ENCODE measurements at places on chromosomes 2 and 18. TPM values are rescaled to one million over a fixed set of nuclear protein-coding genes. Genes with fewer than 3 reads are reported as not detected.
A peak's percentile ranks its signal among the peaks of the same experiment; 100 is the strongest.

DNA sequence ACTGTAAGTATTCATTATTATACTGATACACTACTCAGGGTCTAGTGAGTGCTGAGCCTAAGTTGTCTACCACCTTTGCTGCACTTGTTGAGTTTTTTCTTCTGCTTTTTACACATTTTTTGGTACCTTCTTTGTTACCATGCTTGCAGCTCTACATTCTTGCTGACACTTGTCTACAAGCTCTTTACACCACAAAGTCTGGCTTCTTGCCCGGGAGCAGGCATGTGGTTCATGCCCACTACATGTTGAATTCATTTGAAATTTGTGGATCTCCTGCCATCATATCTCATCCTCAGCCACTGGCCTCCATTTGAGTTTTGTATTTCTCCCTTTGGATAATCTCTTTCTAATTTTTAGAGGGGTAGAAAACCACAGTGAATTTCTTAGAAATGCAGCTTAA lies 29.9 kb downstream of the IL18R1 start:
- DNase-seq, result no peak

DNA sequence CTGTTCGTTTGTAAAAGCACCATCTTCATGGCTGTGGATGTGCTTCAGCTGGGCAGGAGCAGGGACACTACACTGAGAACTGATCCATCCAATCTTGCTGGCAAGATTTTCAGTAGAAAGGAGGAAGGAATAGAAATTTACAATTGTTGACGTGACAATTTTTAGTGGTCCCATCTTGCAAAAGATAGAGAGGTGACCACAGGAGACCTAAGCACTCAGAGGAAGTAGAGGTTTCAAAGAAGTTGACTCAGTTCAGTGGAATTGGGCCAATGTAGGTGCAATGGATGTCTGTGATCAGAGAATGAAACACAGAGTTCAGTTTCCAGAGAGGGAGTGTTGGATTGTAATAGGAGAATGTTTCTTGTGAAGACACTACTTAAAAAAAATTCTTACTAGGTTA lies 1.4 kb downstream of the UGT1A5 start:
- DNase-seq, result no peak

SDC1 gene
- 2.9 TPM for total RNA-seq

DNA sequence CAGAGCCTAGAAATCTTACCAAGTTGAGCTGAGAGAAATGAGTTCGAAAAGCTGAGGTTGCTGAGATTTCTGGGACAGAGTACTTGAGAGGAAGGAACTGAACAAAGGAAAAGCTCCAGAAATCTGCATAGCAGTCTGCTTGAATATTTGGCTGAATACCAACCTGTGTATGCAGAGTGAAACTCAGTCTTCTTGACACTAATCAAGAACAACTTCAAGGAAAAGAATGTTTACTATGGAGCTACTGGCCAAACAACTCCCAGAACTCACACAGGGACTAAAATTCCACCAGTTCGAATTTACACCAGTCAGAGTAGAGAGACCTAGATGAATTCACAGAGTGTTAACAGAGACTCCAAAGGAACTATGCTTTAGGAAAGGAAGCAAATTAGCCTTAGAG lies 66.5 kb downstream of the USP37 start:
- DNase-seq, result peak; percentile 54

DNA sequence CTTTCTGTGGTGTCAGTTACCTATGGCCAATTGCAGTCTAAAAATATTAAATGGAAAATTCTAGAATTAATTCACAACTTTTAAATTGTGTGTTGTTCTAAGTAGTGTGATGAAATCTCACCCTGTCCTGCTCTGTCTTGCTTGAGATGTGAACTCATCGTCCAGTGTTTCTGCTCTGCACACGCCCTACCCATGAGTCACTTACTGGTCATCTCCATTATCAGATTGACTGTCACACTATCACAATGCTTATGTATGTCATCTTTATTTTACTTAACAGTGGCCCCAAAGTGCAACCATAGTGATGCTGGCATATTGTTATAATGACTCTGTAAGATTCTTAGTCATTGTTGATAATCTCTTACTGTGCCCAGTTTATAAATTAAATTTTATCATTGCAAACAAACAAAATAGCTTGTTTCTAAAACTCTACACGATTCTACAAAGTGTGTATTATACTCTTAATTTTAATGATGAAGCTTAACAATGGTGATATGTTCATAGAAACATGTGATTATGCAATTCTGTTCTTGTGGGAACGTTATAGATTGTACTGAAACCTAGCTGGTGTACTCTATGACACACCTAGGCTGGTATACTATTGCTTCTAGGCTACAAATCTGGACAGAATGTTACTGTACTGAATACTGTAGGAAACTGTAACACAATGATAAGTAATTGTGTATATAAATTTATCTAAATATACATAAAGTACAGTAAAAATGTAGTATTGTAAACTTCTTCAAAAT lies 1086.8 kb upstream of the PIK3C3 start:
- no peak for DNase-seq

MYCN gene
- total RNA-seq, result 3.4 TPM

GRCh38 chr2:135299165-135299564 lies 231.9 kb downstream of the ZRANB3 start:
- peak; percentile 23 for DNase-seq

ANTXR1 gene
- total RNA-seq, result 181 TPM

AQP12B gene
- not detected for total RNA-seq

GRCh38 chr2:9970200-9971044 lies 18.9 kb downstream of the GRHL1 start:
- no peak for DNase-seq

- DNase-seq, result peak; percentile 46
Measured at GRCh38 chr2:119028327-119029174, 86.6 kb downstream of the MARCO start.

GRCh38 chr2:167758292-167758691 lies 489.1 kb downstream of the STK39 start:
- no peak for DNase-seq

DNA sequence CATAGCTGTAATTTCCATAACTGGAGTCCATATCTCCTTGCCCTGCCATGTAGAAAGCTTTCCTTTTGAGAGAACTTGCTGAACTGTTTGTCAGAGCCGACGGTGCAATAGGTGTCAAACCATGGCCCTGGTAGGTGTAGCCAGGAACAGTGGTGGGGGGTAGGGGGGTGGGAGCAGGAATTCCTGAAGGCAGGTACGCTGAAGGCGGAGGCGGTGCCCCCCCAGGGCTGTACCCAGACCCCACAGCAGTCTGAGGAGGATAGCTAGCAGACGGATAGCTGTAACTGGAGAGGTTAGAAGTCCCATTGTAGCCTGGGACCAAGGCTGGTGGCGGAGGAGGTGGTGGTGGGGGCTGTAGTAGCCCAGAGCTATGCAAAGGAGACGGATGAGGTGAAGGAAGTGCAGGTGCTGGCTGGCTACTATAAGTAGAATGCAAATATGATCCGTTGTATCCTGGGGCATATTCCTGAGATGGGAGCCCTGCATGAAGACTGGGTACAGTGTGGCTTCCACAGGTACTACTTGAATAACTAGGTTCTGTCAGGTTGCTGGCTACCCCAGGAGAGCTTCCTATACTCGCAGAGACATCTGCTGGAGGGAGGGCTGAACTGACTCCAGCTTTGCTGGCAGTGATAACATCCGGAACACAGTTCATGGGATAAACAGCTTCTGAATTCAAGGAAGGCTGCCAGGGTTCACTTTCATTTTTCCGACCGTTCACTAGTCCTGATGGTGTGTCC lies 124.8 kb downstream of the FIGN start:
- DNase-seq, result peak; percentile 29

DYSF gene
- 0.04 TPM for total RNA-seq

DNA sequence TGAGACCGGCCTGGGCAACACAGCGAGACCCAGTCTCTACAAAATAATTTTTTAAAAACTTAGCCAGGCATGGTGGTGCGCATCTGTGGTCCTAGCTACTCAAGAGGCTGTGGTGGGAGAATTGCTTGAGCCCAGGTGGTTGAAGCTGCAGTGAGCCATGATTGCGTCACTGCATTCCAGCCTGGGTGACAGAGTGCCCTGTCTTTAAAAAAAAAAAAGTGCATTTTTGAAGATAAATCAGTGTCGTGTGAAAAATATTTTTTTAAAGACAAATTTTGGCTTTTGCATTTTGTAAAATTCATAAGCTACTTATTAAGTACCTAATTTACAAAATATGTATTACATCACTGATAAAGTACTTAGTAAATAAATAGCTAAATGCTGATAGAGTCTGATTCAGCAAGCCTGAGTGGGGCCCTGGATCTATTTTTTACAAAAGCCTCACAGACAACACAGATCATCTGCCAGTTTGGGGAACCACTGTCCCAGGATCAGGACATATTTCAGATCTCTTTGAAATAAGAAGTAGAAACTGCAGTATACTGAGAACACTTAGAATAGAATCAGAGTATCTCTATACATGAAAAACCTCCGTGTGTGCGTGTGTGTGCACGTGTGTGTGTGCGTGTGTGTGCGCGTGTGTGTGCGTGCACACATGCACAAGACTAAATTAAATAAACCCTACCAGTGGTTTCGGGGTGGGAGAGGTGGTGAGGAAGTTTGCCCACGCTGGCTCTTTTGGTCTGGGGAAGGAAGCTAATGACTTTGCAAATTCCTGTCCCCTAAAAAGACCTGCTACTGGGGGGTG lies 61.6 kb downstream of the AAK1 start:
- DNase-seq, result peak; percentile 28

OSBPL6 gene
- total RNA-seq, result 19.3 TPM

POTEI gene
- total RNA-seq, result not detected

RGPD6 gene
- 30.8 TPM for total RNA-seq

DNA sequence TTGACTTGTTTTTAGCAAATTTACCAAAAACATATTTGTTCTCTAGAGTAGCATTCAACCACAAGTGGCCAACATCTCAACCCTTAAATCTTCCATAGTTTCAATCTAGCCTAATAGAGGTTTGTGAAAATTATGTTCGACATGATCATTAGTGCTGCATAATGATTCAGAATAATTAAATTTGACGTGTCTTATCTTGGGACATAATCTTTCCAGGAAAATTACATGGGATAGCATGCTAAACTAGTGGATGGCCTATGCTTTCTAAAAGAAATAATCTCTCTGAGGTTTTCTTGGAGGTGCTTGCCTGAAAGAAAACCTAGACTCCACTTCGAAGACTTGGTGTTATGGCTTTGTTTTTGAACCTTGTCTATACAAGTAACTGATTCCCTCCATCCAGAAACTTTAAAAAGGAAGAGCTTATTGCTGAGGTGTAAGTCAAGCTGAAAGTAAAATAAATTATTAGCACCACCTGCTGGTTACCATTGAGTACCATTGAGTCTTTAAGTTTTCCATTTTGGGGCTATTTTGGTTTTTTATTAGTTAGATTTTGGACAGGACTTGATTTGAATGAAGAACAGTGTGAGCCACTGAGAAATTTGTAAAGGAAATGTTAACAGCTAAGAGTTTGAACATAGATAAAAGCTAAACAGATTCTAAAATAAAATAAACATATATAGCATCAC lies 32.7 kb downstream of the COX7A2L start:
- DNase-seq, result peak; percentile 56

All from A673 (cell line).